ENCODE measurements at places on chromosomes 11 and 22. TPM values are rescaled to one million over a fixed set of nuclear protein-coding genes. Genes with fewer than 3 reads are reported as not detected.

The MS4A12 gene
- not detected for total RNA-seq

The CFAP300 gene
- total RNA-seq = 14.0 TPM

The RBMXL2 gene
- total RNA-seq = not detected

The GLYAT gene
- total RNA-seq = 7.5 TPM

The SPDYC gene
- not detected for total RNA-seq

The B3GAT1 gene
- total RNA-seq = not detected

The OR52E8 gene
- total RNA-seq = not detected

The APOL4 gene
- total RNA-seq = 61.0 TPM

The XKR3 gene
- total RNA-seq = not detected

The NCF4 gene
- 43.8 TPM for total RNA-seq

The OR5A1 gene
- not detected for total RNA-seq

The YPEL4 gene
- total RNA-seq = 0.33 TPM

The OR2AG2 gene
- total RNA-seq = not detected

The YAP1 gene
- total RNA-seq = 202 TPM

The NXPE1 gene
- not detected for total RNA-seq

The LIPT2 gene
- total RNA-seq = 4.0 TPM

The POU2AF1 gene
- total RNA-seq = 2.1 TPM

The CD3D gene
- 4.9 TPM for total RNA-seq

The MUC2 gene
- not detected for total RNA-seq

The CHST1 gene
- total RNA-seq = 2.2 TPM

The ASCC2 gene
- 66.5 TPM for total RNA-seq

The TNNI2 gene
- total RNA-seq = 12.6 TPM

The DCDC1 gene
- 0.17 TPM for total RNA-seq

The EWSR1 gene
- 170 TPM for total RNA-seq

The GLYATL2 gene
- total RNA-seq = not detected

The TANGO2 gene
- 34.0 TPM for total RNA-seq

The LRP4 gene
- total RNA-seq = 3.9 TPM

The PKDREJ gene
- total RNA-seq = not detected

The KRTAP5-8 gene
- not detected for total RNA-seq

The OR9Q1 gene
- total RNA-seq = not detected

The DDTL gene
- 0.65 TPM for total RNA-seq

The HBE1 gene
- total RNA-seq = not detected

The MS4A5 gene
- not detected for total RNA-seq

The BATF2 gene
- total RNA-seq = 1.9 TPM

The PTPN5 gene
- total RNA-seq = 0.65 TPM

The SCGB1C1 gene
- total RNA-seq = not detected

The CD3G gene
- 2.1 TPM for total RNA-seq

The SAA4 gene
- not detected for total RNA-seq

The C22orf31 gene
- total RNA-seq = not detected

The OR9G1 gene
- total RNA-seq = not detected

The SCUBE1 gene
- total RNA-seq = 0.66 TPM

The MS4A15 gene
- not detected for total RNA-seq
